SIG-M5 (cell line): ENCODE measurements at places on chromosomes 1 and 21.

DNA sequence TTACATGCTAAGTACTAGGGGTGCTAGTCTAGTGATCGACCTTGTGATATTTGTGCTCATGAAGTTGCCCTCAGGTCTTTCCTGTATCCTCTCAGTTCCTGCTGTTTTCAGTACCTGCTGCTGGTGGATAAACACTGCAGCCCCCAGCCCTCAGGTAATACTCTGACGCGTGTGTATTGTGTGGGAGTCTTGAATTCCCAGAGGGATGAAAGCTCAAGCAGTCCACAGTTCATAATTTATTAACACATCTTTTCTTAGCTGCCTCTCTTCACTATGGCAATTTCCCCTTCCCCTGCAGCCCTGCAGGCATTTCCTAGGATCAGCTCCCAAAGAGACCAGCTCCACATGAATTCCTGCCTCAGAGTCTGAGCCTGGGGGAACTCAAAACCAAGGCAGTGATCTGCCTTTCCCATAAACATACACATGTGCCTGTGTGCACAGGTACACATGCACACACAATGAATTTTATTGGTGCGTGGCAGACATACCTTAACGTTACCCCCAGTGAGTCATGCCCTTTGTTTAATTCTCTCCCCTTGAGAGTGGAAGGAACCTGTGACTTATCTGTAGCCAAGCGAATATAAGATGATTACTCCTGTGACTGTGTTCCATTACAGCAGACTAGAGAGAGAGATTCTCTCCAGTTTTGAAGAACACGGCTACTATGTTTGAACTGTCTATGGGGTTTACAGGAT, 14.1 kb upstream of the HMGCS2 start:
- no peak for DNase-seq

- DNase-seq, result no peak
Measured at GRCh38 chr1:34013136-34013535, 149.3 kb downstream of the HMGB4 start.

GRCh38 chr21:33909756-33910155, 5.8 kb downstream of the ATP5PO start:
- DNase-seq, result no peak

DNA sequence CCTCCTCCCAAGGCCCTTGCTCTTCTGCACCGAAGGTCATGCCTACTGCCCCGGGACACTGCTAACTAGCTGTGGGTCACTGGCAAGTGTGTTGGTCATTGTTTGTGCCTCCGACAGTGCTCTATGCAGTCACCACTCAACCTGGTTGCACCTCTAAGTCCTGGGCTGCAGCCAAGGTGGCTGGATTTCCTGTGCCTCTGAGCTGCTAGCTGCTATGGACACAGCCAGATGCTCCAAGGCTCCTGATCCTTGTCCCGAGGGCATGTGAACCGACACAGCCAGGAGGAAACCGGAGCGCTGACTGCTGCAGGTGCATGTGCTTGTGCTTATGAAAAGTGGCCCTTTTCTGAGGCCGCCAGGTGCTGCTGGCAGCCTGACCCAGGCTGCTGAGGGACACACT, 14.7 kb upstream of the SPOCD1 start:
- no peak for DNase-seq

DNA sequence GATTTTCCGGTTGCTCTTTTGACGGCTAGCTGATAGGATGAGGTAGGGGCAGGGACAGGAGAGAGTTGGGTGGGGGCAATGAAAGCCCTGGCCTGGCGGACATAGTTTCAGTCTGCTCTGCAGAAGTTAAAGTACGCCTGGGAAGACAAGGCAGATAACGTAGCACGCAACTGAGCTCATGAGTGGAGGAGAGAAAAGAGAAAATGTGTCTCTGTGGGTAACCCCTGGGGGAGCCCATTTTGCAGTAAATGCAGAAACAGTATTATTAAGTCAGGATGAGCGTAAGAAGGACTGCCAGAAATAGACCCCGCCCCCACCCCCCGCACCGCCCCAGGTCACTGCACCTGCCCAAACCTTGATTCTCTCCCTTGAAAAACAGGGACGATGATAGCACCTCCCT, 51.7 kb upstream of the TARBP1 start:
- no peak for DNase-seq

GRCh38 chr1:39886757-39887231, 3.5 kb upstream of the TRIT1 start:
- no peak for DNase-seq

DNA sequence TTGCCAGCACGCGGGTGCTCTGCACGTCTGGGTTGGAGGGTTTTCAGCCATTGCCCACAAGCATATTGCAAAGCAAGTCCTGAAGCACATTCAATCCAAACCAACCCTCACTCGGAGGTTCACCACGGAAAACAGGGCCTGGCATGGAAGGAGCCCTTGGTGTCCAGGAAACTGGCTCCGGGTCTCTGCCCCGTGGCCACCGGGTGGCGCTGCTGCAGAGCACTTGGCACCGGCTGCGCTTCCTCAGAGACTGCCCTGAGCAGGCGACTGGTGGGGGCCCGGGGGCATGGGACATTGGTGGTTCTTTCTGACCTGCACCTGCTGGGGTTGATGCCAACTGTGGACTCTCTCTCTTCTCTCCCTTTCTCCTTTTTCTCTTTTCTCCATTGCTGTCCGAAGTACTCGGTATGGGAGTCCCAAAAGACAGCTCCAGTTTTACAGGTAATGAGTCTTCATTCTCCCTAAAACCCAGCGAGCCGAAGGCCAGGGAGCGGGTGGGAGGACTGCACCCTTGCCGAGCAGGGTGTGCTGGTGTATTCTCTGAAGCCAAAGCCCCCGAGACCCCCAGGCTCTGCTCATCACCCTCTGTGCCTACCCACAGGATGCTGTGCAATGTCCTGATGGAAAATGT, 4.1 kb upstream of the KCNAB2 start:
- DNase-seq, result no peak

DNA sequence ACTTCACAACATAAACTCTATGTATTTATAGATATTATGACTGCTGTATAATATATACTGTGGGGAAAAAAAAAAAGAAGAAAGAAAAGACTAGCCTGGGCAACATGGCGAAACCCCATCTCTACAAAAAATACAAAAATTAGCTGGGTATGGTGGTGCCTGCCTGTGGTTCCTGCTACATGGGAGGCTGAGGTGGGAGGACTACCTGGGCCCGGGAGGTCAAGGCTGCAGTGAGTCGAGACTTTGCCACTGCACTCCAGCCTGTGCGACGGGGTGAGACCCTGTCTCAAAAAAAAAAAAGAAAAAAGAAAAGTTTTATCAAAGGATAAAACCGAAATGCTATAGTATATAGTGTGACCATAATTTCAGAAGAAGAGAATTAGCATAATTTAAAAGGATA, 2.7 kb downstream of the EXOC8 start:
- DNase-seq, result no peak

GRCh38 chr1:152654110-152654509, 9.1 kb upstream of the LCE2D start:
- no peak for DNase-seq

GRCh38 chr1:200890818-200891773, 3.6 kb upstream of the INAVA start:
- no peak for DNase-seq
